Ureter (tissue), 1 donor: ENCODE measurements at places on chromosomes 1 and 21. TPM values are rescaled to one million over a fixed set of nuclear protein-coding genes. Genes with fewer than 3 reads are reported as not detected.

Gene CBR3
- 1.8 TPM for total RNA-seq

Gene FYB2
- 4.0 TPM for total RNA-seq

Gene MIXL1
- 0.52 TPM for total RNA-seq

Gene ASCL5
- total RNA-seq, result not detected

Gene GUCA2B
- not detected for total RNA-seq

Gene KIAA1614
- total RNA-seq, result 5.6 TPM

Gene RIMKLA
- total RNA-seq, result 2.3 TPM

Gene KCNH1
- 0.86 TPM for total RNA-seq

Gene AURKAIP1
- 102 TPM for total RNA-seq

Gene LRRC41
- total RNA-seq, result 76.6 TPM

Gene CKS1B
- total RNA-seq, result 24.8 TPM

Gene RNU1-2
- total RNA-seq, result 1,626 TPM

Gene FLG
- not detected for total RNA-seq

Gene OR10J1
- total RNA-seq, result not detected

Gene FAM72C
- 0.42 TPM for total RNA-seq

Gene PTGER3
- total RNA-seq, result 6.0 TPM

Gene TTC34
- total RNA-seq, result 3.0 TPM

Gene KCNC4
- total RNA-seq, result 5.2 TPM

Gene ESRRG
- total RNA-seq, result 6.8 TPM

Gene PTPRF
- total RNA-seq, result 405 TPM

Gene KRTAP7-1
- total RNA-seq, result not detected

Gene G0S2
- 7.7 TPM for total RNA-seq

Gene GMEB1
- total RNA-seq, result 14.9 TPM

Gene SH2D1B
- total RNA-seq, result 0.16 TPM

Gene AKNAD1
- not detected for total RNA-seq

Gene SHE
- 13.3 TPM for total RNA-seq

Gene IGSF21
- total RNA-seq, result 6.6 TPM

Gene CRNN
- not detected for total RNA-seq

Gene DCST1
- total RNA-seq, result not detected

Gene SIK1
- total RNA-seq, result 29.2 TPM

Gene JAM2
- 17.4 TPM for total RNA-seq

Gene ARHGEF10L
- 166 TPM for total RNA-seq

Gene ERICH3
- not detected for total RNA-seq

Gene FAM163A
- 0.16 TPM for total RNA-seq

Gene RAB7B
- total RNA-seq, result 11.7 TPM

Gene DMRTA2
- not detected for total RNA-seq

Gene BNIPL
- 10.5 TPM for total RNA-seq

Gene C1orf226
- total RNA-seq, result 11.8 TPM

Gene SOAT1
- total RNA-seq, result 33.3 TPM

Gene TMPRSS2
- total RNA-seq, result 154 TPM

Gene CELA2B
- not detected for total RNA-seq

Gene SIM2
- total RNA-seq, result 0.49 TPM

Gene C1orf74
- total RNA-seq, result 3.5 TPM

Gene CAMTA1
- 88.1 TPM for total RNA-seq

Gene SLC45A3
- total RNA-seq, result 3.7 TPM
